Glutamatergic neuron (in vitro differentiated cells): ENCODE measurements at places on chromosomes 2 and 18. TPM values are rescaled to one million over a fixed set of nuclear protein-coding genes. Genes with fewer than 3 reads are reported as not detected.

Gene TLX2
- total RNA-seq, result 21.2 TPM

Gene PTPRN
- total RNA-seq, result 104 TPM

DNA sequence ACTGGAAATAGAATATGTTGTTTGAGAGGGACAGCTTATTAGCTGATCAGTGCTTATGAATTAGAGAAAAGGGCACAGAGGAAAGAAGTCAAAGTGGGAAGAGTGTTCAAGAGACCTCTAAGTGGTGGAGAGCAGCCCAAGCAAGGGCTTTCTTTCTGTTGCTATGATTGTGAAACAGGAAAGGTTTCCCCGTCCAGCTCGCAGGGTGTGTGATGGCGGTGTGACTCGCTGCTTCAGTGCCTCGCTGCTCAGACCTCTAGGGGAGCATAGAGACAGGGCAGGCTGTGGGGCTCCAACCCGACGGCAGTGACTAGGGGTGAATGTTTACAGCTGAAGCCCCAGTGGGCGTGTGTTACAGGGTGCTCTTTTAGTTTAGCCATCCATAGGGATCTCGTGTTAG, 166.5 kb upstream of the COPS8 start:
- H3K4me1 ChIP-seq, result peaks cover 9% of the 10 kb centered on the region
- no peaks in the 10 kb centered on the region for H3K27me3 ChIP-seq
- H3K27ac ChIP-seq, result no peak overlapping the region
- no peaks in the 10 kb centered on the region for H3K36me3 ChIP-seq
- DNase-seq, result no peak

GRCh38 chr2:59425247-59425646, 1128.2 kb downstream of the BCL11A start:
- H3K4me1 ChIP-seq, result no peaks in the 10 kb centered on the region
- no peak overlapping the region for H3K4me3 ChIP-seq
- peaks cover 3% of the 10 kb centered on the region for H3K27me3 ChIP-seq
- no peak for DNase-seq
- H3K36me3 ChIP-seq, result no peaks in the 10 kb centered on the region
- no peak overlapping the region for H3K27ac ChIP-seq
